Effector memory CD4-positive, alpha-beta T cell (primary cell): ENCODE measurements at places on chromosomes 7 and 10.

DNA sequence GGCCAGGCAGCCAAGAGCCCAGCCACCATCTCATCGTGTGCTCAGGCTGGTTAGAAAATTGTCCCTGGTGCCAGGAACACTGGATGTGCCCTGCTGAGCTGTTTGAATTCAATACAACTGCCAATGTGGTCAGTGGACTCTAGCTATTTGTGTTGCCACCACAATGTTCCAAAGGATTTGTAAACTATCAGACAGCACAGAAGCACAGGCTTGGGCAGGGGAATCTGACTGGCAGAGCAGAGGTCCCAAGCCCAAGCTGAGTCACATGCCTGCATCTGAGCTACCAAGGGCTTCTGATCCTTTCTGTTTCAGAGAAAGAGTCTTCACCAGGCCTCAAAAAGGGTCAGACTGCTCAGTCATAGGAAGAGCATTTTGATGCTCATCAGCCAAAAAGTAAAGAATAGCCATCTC lies 232.1 kb upstream of the SEMA3C start:
- DNase-seq, result no peak

DNA sequence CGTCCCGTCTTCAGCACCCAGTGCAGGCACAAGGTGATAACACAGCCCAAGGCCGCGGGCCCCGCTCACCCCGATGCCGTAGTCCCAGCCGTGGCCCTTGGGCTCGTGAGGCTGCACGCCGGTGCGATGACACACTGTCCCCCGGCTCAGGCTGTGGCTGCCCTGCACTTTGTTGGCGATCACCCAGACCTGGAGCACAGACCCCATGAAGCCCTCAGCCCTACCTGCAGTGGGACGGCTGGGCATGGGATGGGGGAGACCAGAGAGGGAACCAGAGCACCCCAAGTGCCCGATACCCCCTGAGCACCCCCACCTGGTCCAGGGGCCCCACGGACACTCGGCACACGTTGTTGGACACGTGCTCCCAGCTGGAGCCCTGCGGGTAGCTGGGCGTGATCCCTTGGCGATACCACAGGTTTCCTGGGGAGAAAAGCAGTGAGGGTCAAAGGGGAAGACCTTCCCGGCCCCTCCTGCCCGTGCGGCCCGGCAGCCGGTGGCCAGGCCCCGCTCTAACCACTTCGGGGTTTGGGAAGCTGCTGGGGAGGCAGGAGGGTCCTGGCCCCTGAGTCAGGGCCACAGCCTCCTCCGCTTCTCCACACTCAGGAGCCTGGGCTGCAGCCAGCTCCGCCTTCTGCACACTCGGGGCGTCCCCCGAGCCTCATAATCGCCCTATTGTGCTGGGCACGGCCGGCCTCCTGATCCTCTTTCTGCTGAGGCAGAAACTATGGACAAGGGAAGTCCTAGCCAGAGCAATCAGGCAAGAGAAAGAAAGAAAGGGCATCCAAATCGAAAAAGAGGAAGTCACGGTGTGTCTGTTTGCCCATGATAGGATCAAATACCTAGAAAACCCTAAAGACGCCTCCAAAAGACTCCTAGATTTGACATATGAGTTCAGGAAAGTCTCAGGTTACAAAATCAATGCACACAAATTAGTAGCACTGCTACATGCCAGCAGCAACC lies 6.7 kb downstream of the BHLHA15 start:
- DNase-seq, result no peak

DNA sequence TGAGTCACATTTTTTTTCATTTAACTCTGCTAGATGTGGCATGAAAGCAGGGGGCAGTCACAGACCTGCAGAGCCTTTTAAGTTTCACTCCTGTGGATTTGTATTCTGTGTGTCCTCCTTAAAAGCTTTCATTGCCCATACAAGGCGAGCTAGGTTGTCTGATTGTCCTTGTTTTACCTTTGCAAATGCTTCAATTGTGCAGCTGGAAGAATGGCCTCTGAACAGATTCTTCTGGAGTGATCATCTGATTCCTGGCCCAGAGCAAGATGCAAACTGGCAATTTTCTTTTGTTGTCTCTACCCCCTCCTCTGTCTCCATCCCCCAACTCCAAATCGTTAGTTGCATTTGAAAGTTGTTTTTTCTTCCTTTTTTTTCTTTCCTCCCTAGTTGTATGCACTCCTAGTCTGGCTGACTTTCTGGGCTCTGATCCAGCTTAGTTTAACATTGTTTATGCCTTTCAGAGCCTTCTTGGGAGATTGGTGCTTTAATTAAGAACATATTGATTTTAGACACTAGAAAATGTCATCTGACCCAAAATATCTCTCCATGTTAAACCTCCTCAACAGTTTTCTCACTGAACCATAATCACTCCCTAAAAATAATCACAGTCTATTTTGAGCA lies 150.2 kb downstream of the REEP3 start:
- DNase-seq, result no peak

DNA sequence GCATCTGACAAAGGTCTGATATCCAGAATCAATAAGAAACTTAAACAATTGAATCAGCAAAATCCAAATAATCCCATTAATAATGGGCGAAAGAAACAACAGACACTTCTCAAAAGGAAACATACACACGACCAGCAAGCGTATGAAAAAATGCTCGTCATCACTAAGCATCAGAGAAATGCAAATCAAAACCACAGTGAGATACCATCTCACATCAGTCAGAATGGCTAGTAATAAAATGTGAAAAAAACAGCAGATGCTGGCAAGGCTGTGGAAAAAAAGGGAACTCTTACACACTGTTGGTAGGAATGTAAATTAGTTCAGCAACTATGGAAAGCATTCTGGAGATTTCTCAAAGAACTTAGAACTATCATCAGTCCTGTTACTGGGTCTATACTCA lies 496.7 kb downstream of the SH2D4B start:
- DNase-seq, result no peak

DNA sequence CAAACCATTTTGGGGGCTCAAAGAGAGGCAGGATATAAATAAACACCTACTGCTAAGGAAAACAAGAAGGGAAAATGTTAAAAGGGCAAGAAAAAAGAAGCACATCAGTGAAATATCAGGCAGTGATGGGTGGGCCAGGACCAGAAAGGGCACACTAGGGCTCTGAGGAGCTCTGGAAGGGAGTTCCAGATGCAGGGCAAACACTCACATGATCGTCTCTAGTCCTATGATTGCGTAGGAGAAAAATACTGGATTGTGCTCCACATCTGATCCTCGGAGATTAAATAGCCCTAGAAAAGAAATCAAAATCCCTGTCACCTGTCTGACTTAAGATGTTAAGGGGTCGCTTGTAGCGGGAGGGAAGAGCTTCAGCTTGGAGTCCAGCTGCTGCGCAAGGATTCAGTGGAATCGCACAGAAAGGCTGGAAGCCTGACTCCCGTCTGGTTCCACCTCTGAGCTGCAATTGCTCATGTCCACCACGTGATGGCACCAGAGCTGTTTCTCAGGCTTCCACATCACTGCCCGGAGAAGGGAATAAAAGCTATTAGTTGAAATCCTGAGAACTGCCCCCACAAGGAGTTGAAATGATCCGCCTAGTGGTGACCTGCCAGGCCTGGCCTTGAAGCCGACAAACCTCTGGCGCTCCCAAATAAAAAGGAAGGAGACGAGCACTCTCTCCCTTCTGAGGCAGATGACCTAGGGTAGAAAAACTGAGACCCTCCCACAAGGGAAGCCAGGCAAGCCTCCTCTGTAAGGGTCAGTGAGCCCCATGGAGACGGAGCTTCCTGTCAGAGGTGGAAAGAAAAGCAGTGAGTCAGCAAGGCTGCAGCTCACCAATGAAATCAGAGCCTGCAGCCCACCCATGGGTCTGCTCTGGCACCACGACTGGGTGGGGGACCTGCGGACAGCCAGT lies 39.2 kb downstream of the XPNPEP1 start:
- DNase-seq, result peak; percentile 14

GRCh38 chr10:125721035-125721434 lies 1.5 kb downstream of the EDRF1 start:
- no peak for DNase-seq

DNA sequence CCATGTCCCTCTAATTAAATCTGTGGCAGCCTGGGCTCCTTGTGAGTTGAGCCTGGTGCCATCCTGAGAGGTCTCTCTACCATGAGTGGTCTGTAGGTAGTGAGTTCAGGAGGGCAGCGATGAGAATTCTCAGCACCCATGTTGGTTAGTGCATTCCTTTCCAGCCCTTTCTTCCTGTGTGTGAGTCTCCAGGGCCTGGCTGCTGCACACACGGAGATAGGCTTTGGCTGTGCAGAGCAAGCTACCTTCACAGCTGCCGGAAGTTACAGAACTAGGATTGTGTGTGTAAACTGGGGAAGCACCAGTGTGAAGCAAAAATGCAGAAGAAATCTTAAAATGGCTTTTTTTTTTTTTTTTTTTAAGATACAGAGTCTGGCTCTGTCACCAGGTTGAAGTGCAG lies 358.6 kb downstream of the PAXIP1 start:
- DNase-seq, result no peak

GRCh38 chr10:13496164-13496563 lies 32.6 kb downstream of the BEND7 start:
- no peak for DNase-seq

DNA sequence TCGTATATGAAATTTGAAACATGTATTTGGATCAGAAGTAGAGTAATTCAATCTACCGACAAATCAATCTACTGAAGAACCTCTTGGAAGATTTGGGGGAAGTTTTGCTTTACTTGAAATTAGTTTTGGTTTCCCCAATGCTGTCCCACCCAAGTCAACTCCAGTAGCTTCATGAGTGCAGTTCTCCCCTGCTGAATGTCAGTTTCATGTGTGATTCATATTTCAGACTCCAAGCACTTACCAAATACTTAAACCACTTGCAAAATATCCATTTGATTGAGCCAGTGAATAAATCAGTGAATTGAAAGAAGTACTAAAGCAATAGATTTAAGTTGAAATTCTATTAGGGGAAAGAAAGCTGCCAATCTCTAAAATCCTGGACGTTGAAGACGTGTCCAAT lies 9.3 kb downstream of the CALML5 start:
- no peak for DNase-seq

DNA sequence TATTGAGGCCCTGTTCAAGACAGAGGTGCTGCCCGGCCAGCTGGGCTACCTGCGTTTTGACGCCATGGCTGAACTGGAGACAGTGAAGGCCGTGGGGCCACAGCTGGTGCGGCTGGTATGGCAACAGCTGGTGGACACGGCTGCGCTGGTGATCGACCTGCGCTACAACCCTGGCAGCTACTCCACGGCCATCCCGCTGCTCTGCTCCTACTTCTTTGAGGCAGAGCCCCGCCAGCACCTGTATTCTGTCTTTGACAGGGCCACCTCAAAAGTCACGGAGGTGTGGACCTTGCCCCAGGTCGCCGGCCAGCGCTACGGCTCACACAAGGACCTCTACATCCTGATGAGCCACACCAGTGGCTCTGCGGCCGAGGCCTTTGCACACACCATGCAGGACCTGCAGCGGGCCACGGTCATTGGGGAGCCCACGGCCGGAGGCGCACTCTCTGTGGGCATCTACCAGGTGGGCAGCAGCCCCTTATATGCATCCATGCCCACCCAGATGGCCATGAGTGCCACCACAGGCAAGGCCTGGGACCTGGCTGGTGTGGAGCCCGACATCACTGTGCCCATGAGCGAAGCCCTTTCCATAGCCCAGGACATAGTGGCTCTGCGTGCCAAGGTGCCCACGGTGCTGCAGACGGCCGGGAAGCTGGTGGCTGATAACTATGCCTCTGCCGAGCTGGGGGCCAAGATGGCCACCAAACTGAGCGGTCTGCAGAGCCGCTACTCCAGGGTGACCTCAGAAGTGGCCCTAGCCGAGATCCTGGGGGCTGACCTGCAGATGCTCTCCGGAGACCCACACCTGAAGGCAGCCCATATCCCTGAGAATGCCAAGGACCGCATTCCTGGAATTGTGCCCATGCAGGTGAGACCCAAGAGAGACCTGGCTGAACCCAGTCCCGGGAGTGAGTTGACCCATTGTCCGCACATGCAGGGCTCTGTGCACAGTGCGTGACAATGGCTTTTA lies 2.8 kb downstream of the RBP3 start:
- DNase-seq, result no peak

- no peak for DNase-seq
These were observed 26.8 kb downstream of the FAM133B start for GRCh38 chr7:92563345-92563744.

DNA sequence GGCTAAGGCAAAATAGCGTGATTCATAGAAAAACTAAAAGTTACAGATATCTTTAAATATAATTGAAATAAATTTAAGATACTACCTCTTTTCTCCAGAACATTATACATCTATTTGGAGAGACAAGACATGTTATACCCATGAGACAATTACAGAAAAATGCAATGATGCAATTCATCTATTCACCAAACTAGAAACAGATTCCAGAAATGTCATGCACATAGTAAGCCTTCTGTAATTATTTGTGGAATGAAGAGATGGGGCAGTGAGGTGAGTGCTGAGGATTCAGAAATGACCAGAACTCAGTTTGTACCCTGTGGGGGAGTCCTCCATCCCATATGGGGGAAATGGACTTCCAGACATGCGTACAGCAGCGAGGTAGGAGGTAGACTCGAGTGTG lies 99.4 kb downstream of the MKX start:
- DNase-seq, result no peak

DNA sequence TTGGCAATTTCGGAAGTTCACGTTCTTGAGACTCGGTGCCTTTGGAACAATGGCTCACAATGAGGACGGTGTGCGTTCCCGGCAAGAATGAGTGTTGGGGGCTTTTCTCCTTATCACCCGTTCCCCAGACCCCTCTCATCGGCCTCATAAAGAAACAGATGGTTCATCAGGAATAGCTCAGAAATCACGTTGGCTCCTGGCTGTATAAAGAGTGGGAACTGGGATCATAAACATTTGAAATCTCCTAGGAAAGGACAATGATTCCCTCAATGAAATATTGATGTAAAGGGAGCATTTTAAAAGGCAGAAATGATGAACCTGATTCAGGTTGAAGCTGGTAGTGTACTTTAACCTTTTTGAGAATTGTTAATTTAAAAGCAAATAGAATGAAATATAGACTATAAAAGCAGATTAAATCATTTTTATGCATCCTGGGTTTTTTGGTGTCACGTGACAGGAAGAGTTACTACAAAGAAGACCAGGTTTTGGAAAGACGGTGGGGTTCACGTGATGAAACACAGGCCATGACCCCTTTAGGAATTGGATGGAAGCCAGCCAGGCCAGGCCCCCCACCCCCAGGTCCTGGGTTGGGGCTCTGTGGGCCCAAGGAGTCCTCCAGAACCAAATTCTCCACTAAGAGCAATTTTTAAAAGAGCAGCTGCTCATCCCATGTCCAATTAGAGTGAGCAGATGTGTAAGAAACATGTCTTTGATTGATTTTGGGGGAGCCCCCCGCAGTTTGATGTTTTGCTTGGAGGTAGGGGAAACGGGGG lies 63.0 kb downstream of the CUX1 start:
- DNase-seq, result no peak

GRCh38 chr7:25894902-25895791 lies 256.9 kb upstream of the NFE2L3 start:
- DNase-seq, result peak; percentile 22
